ENCODE measurements at places on chromosomes 13 and 19. TPM values are rescaled to one million over a fixed set of nuclear protein-coding genes. Genes with fewer than 3 reads are reported as not detected.

CABP5 gene
- total RNA-seq, result not detected

ALOX5AP gene
- total RNA-seq, result not detected

CPT1C gene
- 12.0 TPM for total RNA-seq

CD22 gene
- total RNA-seq, result 7.0 TPM

TBC1D4 gene
- 24.6 TPM for total RNA-seq

C19orf85 gene
- 0.34 TPM for total RNA-seq

AMH gene
- 42.8 TPM for total RNA-seq

ETV2 gene
- total RNA-seq, result 1.5 TPM

ZIC5 gene
- 10.3 TPM for total RNA-seq

NLRP12 gene
- total RNA-seq, result 0.25 TPM

MED4 gene
- total RNA-seq, result 46.9 TPM

KLK2 gene
- not detected for total RNA-seq
